Kidney glomerular epithelial cell (primary cell): ENCODE measurements at places on chromosomes 2 and 18.

- DNase-seq: no peak
Measured at GRCh38 chr2:47645246-47645645, 137.7 kb upstream of the MSH6 start.

DNA sequence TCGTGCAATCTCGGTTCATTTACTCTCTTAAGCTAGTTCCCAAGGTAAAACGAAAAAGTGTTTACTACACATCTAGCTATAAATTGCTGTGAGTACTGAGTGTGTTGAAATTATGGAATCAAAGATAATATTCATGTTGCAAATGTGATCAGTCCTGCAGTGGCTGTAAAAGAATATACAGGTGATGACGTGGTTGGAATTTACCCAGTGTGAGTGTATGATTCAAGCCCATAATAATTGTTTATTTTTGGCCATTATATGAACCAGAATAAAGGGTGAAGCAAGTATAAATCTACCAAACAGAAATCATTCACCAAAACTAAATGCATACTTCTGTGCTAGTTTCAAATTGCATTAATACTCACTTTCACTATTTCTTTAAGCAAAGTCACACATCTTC lies 1363.6 kb upstream of the CHAC2 start:
- DNase-seq: no peak

- no peak for DNase-seq
Measured at GRCh38 chr18:21799721-21800120, 59.1 kb downstream of the MIB1 start.

DNA sequence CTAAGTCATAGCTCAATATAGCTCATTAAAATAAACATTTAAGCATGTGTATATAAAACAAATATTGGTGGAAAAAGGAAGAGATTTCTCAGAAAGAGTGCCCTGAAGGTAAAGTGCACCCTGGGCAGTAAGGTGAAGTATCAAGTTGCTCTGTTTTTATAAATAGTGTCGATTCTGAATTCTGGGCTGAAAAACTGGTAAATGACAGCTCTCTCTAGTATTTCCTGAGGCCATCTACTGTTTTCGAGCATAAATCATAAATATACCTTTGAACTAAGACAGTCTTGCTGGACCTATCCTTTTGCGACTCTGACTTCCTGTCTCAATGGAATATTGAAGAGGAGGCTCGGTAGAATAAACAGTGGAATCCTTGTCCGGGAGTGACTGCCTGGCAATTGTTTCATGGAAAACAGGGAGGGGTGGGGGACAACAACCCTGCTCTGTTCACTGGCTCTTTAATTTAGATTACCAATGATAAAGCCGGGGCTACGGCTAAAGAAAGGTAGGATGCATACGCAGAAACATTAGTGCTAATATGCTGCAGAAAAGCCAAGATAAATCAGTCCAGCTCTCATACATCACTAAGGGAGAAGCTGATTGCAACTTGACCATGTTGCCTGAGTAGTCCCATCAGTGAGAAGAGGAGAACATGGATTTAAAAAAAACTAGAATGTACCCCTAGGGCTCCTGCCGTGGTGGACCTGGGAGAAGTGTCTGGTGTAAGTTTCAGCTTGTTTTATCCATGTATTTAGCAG lies 124.1 kb downstream of the RAPGEF4 start:
- DNase-seq: no peak

GRCh38 chr18:9755615-9756014 lies 47.5 kb downstream of the RAB31 start:
- DNase-seq: no peak

GRCh38 chr2:41932241-41933045 lies 115.4 kb upstream of the PKDCC start:
- no peak for DNase-seq

- DNase-seq: peak; percentile 24
Measured at GRCh38 chr18:49934457-49934856, 121.1 kb upstream of the ACAA2 start.

DNA sequence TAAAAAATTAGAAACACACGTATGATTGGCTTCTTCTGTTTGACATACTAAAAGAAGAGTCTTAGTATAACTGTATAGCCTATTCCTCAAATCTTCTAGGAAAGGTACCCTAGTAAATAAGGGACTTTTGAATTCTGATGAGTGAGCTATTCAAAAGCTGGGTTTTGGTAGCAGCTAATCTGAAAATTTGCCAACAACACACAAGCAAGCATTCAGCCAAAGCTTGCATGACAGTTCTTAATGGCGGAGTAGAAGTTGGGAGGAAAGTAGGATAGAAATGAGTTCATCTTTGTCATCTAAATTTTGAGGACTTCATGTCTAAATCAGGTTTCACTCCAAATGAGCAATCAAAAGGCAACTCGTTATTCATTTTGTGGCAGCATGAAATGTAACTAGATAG lies 813.0 kb downstream of the MBD2 start:
- no peak for DNase-seq

- no peak for DNase-seq
Measured at GRCh38 chr18:74489676-74490075, 6.5 kb upstream of the CNDP2 start.

- DNase-seq: peak; percentile 38
Measured at GRCh38 chr2:36389577-36389976, 34.0 kb downstream of the CRIM1 start.

GRCh38 chr18:58990720-58991119 lies 126.0 kb downstream of the ZNF532 start:
- no peak for DNase-seq

GRCh38 chr2:151878655-151879563 lies 50.7 kb upstream of the ARL5A start:
- no peak for DNase-seq

GRCh38 chr18:470661-471501 lies 29.6 kb downstream of the COLEC12 start:
- no peak for DNase-seq

GRCh38 chr18:44130376-44130942 lies 550.2 kb upstream of the SETBP1 start:
- peak; percentile 40 for DNase-seq

DNA sequence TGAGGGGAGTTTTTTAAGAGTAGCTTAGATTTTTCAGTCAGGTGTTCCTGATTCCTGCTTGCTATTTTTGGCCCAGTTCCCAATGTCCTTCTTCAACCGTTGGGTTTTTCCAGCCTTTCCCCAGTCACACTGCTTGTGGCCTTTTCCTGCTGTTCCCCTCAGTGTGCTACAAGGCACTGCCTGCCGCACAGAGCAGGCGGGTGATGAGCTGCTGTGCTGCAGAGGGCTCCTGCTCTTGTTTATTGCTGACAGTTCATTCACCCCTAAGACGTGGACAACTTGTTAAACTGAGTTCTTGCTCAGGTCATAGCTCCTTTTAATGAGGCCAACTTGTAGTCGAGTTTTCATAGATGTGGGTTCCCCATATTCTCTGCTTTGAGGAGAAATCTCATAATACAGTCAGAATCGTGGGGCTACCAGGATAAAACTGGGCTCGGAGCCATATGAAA lies 20.6 kb downstream of the EIF4E2 start:
- no peak for DNase-seq

- no peak for DNase-seq
Measured at GRCh38 chr18:67331857-67332256, 184.7 kb downstream of the DSEL start.

GRCh38 chr2:74767618-74768017 lies 66.3 kb upstream of the HK2 start:
- DNase-seq: peak; percentile 94

DNA sequence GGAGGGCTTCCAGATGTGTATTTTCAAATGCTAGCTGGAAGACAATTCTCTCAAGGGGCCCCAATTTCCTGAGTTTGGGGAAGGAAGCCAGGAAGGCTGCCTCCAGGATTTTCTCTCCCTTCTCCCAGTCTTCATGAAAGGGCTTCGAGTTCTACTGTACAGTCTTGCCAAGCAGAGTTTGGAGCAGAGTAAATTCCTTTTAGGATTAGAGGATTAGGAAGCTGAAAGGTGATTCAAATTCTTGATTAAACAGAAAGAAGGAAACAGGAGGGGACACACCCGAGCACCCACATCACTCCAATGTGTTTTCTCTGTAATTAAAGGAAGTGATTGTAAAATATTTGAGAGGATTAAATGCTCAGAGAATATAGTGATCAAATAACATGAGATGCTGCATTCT lies 217.8 kb downstream of the SETBP1 start:
- DNase-seq: no peak

GRCh38 chr2:181892799-181893435 lies 1.4 kb downstream of the ITPRID2 start:
- DNase-seq: peak; percentile 46

GRCh38 chr2:106068451-106068850 lies 125.7 kb downstream of the UXS1 start:
- no peak for DNase-seq

DNA sequence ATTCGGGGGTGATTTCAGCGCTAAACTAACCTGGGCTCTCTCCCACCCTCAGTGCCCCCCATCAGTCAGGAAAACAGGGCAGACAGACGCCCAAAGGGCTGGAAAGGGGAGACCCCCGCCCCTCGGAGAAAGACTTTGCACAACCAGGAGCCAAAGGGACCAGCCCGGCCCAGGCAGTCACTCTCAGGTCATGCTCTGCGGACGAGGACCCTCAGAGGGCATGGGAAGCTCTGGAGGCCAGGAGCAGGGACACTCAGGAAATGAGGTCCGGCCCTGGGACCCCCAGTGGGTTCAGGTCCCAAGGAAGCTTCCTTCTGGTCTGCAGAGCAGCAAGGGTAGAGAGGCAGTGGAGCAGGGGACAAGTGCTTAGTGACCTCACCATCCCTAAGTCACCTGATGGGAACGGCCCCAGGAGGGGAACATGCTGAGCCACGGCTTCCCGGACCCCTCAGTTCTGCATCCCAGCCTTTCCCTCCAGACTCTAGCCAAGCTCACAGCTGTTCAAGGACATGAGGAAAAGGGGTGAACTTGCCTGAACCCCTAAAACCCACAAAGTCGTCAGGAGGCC lies 88.0 kb upstream of the GPC1 start:
- no peak for DNase-seq

DNA sequence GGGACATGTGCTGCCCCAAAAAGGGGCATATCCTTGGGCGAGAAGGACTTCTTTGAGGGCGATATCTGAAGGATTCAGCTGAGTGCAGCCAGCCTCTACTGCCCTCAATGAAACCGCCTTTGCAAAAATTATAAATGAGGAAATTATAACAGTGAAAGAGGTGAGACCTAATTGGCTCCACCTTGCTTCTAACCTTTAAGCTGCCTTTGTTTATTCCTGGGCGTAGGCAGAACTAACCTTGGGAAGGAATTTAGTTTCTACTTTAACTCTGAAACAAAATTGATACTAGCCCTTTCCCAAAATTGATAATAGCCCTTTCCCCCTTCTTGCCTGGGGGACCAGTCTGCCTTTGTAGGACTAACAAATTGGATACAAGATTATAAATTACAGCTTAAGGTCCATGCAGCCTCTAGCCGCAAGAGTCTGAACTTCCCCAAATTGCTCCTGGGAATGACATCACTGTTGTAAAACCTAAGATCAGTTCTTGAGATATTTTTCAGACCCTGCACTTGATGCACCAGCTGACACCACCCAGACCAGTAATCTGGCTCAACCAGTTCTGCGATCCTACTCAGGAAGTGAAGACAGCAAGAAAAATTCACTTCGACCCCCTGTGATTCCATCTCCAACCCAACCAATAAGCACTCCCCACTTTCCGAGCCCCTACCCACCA lies 36.0 kb upstream of the ASAP2 start:
- DNase-seq: no peak

GRCh38 chr18:45316127-45316526 lies 299.1 kb upstream of the SLC14A2 start:
- DNase-seq: no peak

DNA sequence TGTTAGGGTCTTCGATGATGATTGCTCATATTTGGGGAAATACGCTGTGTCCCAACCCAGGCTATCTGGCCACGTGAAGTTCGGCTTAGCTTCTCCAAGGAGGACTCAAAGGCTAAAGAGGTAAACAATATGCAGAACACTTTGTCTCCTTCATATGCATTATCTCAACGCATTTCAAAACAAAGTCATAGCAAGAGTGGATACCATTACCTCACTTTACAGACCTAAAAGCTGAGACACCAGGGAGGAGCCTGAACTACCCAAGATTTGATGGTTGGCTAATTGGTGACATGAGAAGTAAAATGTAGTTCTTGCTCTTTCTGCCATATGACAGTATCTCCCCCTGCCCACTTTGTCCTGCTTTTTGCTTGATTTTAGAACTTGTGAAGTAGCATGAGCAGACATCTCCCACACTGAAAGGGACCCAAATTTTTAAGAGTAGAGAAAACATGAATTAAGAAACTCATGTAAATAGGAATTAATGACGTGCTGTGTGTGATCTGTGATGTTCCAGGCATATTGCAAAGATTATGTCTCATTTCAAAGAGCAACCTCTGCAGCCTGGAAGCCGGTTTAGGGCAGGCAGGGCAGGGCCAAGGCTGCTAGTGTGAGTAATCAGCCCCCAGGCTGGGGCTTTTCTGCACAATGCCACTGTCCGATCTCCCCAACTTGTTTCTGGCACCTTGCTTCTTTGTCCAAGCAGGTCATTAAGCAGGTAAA lies 144.5 kb downstream of the BCL11A start:
- no peak for DNase-seq

- no peak for DNase-seq
Measured at GRCh38 chr2:110948027-110948674, 172.6 kb upstream of the BCL2L11 start.

DNA sequence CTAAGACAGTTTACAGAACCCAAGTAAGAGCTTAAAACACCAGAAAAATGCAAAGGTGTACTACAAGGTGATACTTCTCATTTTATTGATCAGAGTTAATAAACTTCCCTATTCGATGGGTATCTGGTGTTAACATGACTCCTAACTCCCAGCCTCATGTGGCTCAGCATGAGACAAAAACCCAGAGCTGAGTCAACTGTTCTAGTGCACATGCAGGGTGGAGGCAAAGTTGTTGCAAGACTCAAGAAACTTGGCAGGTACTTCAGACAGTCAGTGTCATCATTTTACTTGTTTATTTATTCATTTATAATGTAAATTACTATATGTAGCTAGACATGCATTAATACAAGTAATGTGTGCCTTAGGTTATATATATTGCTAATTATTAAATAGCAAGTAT lies 216.6 kb upstream of the DSEL start:
- DNase-seq: peak; percentile 9

- no peak for DNase-seq
Measured at GRCh38 chr2:196510246-196510645, 129.3 kb upstream of the CCDC150 start.

GRCh38 chr2:218217360-218218267 lies 625 bp downstream of the ARPC2 start:
- no peak for DNase-seq

DNA sequence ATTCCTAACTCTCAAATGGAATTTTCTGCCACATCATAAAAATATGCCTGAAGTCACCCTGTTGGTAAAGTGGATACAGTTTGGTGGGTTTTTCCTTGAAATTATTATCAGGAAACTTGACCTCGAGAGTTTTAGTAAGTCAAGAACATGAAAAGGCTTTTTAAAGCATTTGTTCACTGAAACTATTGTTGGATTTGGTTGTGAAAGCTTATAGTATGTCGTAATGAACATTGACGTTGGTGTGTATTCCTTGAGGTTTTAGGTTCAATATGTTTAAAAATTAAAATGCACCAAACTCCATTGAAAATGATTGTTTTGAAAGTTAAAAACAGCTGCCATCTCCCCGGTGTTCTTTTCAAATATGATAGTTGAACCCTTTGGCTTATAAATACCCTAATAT lies 30.8 kb downstream of the AOX1 start:
- DNase-seq: no peak

- no peak for DNase-seq
Measured at GRCh38 chr2:61263830-61264229, 101.8 kb downstream of the C2orf74 start.

- no peak for DNase-seq
Measured at GRCh38 chr2:26483957-26484565, 6.1 kb upstream of the OTOF start.
